ENCODE measurements at places on chromosomes 4 and X.
A peak's percentile ranks its signal among the peaks of the same experiment; 100 is the strongest.

DNA sequence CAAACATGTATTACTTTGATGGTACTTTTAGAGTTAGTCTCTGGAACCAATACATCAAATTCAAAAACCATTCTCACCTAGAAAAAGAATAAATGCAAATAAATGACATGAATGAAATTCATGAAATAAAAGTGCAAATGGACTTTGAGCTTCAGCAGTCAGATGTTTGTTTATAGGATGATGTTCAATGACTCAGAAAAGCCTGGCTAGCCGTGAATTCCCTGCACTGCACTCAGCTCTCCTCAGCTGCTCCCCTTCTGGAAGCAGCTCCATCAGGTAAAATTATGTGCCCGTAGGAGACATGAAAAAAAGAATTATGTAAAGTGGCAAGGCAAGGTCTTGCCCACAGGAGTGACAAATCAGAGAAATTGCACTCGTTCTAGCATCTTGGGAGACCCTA is 390.6 kb downstream of the GPM6A start:
- DNase-seq, result no peak

DNA sequence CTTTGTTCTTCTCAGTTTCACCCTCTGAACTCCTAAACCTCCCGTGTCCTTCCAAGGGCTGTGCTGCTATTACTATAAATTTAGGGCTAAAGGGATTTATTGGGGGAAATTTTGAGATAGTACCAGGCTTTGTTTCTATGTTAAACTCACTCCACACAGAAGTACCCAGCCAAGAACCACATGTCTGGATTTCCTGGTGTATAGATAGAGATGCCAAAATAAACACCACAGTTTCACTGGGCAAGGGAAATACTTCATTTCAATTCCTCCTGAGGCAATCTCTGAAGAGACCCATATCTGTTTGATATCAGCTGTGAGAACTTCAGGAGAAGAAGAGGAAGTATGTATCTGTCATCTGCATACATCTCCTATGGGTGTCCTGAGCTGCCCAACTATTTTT is 21.7 kb upstream of the CLNK start:
- DNase-seq, result no peak

- no peak for DNase-seq
These were observed 623.5 kb upstream of the GNPDA2 start for GRCh38 chr4:45349859-45350258.

- DNase-seq, result no peak
These were observed 17.8 kb downstream of the GAB3 start for GRCh38 chrX:154733066-154733425.

DNA sequence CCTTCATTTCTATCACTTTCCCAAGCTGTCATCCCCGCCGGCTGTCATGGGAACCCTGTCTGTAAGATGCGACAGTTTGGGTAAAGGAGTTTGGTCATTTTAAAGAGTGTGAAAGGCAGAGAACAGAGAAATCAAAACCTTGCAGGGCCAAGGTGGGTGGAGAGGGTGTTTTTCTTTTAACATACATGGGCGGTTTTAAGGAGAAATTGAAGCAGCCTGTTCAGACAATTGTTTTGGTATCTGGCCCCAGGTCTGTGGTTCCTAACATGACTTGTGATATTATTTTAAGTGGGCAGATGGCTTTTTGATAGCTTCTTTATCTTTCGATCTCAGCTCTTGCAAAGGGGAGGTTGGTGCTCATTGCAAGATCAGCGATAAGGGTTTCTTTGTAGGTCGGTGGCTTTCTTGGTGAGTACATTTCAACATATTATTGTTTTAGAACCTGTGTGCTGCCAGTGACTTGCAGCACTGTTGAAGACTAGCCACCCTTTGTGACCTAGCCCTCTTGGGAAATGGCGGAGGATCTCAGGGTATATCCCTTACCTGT is 3.7 kb downstream of the PPP1R3F start:
- peak; percentile 4 for DNase-seq

Measured in common myeloid progenitor, CD34-positive (primary cell).